ENCODE measurements at places on chromosomes 4 and X.

DNA sequence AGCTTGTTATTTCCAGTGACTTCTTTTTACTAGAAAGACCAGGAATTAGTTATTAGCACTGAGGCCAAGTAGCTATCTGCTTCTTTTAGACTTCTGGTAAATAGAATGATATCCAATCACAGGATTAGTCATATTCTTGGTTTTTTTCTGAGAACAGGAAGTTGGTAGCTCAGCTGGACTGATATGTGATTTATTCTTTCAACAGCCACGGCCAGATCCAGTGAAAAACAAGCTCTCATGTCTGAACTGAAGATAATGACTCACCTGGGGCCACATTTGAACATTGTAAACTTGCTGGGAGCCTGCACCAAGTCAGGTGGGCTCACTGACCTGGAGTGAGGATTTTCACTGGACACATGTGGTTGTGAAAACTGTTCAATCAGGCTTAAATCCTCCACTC is 48.6 kb downstream of the PDGFRA start:
- DNase-seq, result no peak

GRCh38 chr4:56959100-56959499 is 18.3 kb downstream of the NOA1 start:
- DNase-seq, result no peak

- no peak for DNase-seq
These were observed 123.3 kb downstream of the KLHL8 start for GRCh38 chr4:87097075-87097474.

DNA sequence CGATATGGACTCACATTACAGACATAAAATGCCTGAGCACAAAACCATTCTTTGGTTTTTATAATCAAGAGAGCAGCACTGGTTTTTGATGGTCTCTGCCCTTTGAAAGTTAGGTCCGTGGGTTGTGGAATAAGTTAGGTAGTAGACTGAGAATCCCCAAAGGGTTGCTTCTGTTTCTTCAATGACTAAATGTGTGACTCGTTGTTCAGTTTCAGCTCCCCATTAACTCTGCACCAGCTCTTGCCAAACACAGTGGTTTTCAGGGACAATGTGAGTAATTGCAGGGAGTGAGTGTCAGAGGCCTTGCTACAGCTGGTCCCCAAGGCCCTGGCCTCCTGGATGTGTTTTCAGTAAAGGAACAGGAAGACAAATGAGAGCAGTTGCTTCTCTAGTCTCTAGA is 24.8 kb downstream of the SMIM20 start:
- DNase-seq, result no peak

GRCh38 chr4:587671-588350 is 11.7 kb upstream of the TMEM271 start:
- no peak for DNase-seq

- no peak for DNase-seq
These were observed 32.2 kb downstream of the TBC1D14 start for GRCh38 chr4:6941796-6942195.

DNA sequence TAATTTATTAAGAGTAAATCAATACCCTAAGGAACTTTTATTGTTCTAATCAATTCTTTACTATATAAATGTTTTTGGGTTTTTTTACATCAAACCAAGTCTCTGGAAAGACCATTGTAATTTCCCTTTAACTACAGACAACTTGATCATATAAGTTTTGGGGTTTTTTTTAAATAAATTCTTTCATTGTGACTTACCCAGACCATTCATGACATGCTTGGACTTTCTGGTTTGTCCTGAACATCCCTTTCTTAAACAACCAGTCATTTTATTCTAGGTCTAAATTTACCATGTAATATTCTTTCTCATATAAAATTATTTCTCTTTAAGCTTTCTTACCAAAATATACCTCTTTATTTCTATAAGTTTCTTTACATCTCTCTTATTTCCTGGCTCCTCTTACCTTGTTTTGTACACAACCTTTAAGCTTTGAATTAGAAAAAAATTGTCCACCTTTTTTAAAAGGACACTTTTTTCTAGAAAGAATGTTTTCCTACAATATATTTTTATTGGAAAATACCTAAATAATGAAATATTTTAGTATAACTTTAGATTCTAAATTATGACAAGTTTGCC is 8.4 kb downstream of the CNGA1 start:
- DNase-seq, result no peak

GRCh38 chr4:146292508-146292907 is 78.2 kb downstream of the REELD1 start:
- DNase-seq, result no peak
